PC-9 (cell line): ENCODE measurements at places on chromosomes 1 and 21. TPM values are rescaled to one million over a fixed set of nuclear protein-coding genes. Genes with fewer than 3 reads are reported as not detected.

GRCh38 chr1:164578479-164579200 lies 19.7 kb downstream of the PBX1 start:
- no peak overlapping the region for H3K27ac ChIP-seq
- no peak overlapping the region for H3K4me3 ChIP-seq
- no peaks in the 10 kb centered on the region for H3K27me3 ChIP-seq
- H3K4me1 ChIP-seq: no peaks in the 10 kb centered on the region
- peaks cover 19% of the 10 kb centered on the region; the same call in 1 of the 2 replicates for H3K36me3 ChIP-seq
- DNase-seq: no peak

- no peaks in the 10 kb centered on the region for H3K4me1 ChIP-seq
- H3K4me3 ChIP-seq: no peak overlapping the region
- DNase-seq: no peak
Observed at GRCh38 chr21:29730281-29730680, 209.5 kb downstream of the GRIK1 start.

- H3K27me3 ChIP-seq: no peaks in the 10 kb centered on the region; the same call in 1 of the 2 replicates
- no peaks in the 10 kb centered on the region for H3K36me3 ChIP-seq
- DNase-seq: no peak
- no peaks in the 10 kb centered on the region for H3K4me1 ChIP-seq
Observed at GRCh38 chr1:10813799-10814198, 17.4 kb upstream of the CASZ1 start.

GRCh38 chr1:247435030-247435758 lies 19.2 kb downstream of the NLRP3 start:
- H3K27ac ChIP-seq: no peak overlapping the region
- H3K27me3 ChIP-seq: peaks cover 37% of the 10 kb centered on the region
- no peaks in the 10 kb centered on the region for H3K36me3 ChIP-seq
- H3K4me3 ChIP-seq: no peak overlapping the region
- no peak for DNase-seq

RGS7 gene
- 2.0 and 5.8 TPM in 2 replicates for total RNA-seq

TTC39A gene
- 7.3 and 10.4 TPM in 2 replicates for total RNA-seq

USH2A gene
- total RNA-seq: not detected in 2 replicates
